ENCODE measurements at places on chromosomes 12 and 14.

DNA sequence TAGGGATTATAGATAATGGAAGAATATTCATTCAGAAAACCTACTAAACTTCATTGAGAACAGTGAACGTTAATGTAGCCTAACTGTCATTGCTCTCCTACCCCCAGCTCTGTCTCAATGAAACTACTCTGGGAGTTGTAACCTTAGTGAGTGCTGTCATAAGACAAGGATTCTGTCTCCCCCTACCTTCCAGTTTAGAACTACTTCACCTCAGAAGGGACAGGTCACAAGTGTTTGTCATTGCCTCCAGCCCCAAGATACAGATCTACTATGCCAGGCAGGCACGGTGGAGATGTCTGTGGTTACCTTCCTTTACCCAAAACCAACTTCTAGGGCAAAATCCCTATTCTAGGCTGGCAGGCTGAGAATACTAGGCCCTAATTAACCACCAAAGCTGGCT is 833.1 kb upstream of the SEL1L start:
- no peak for DNase-seq

- DNase-seq, result no peak
Observed at GRCh38 chr12:1869145-1869544, 48.8 kb downstream of the LRTM2 start.

GRCh38 chr12:127170226-127171180 is 1096.5 kb upstream of the TMEM132C start:
- DNase-seq, result no peak

GRCh38 chr14:58537004-58537403 is 100.8 kb upstream of the DACT1 start:
- DNase-seq, result no peak

GRCh38 chr12:100564090-100564489 is 9.4 kb upstream of the GAS2L3 start:
- DNase-seq, result no peak

- no peak for DNase-seq
Observed at GRCh38 chr14:56549721-56550120, 29.9 kb upstream of the TMEM260 start.

GRCh38 chr12:67625004-67625403 is 23.5 kb upstream of the DYRK2 start:
- no peak for DNase-seq

GRCh38 chr12:77120156-77121085 is 55.1 kb upstream of the E2F7 start:
- no peak for DNase-seq

- DNase-seq, result no peak
Observed at GRCh38 chr12:56476972-56477432, 8.6 kb downstream of the SPRYD4 start.

- DNase-seq, result no peak
Observed at GRCh38 chr14:100104523-100105300, 39.5 kb downstream of the EVL start.

GRCh38 chr12:65372574-65372973 is 94.1 kb downstream of the MSRB3 start:
- no peak for DNase-seq

DNA sequence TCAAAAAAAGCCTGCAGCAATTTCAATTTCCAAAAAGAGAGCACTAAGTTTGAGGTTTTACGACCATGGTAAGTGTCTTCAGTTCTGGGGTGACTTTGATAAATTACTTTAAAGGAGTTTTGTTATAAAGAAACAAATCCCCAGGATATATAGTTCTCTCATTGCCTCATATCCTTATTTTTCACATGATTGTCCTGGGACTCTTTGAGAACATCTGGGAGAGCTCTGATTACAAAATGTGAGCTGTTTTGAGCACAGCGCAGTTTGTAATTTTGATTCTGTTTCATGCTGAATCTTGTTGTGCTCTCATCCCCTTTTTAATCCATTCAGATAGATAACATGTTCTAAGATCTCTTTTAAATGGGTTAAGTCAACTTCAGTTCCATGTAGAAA is 67.7 kb upstream of the DCN start:
- no peak for DNase-seq

DNA sequence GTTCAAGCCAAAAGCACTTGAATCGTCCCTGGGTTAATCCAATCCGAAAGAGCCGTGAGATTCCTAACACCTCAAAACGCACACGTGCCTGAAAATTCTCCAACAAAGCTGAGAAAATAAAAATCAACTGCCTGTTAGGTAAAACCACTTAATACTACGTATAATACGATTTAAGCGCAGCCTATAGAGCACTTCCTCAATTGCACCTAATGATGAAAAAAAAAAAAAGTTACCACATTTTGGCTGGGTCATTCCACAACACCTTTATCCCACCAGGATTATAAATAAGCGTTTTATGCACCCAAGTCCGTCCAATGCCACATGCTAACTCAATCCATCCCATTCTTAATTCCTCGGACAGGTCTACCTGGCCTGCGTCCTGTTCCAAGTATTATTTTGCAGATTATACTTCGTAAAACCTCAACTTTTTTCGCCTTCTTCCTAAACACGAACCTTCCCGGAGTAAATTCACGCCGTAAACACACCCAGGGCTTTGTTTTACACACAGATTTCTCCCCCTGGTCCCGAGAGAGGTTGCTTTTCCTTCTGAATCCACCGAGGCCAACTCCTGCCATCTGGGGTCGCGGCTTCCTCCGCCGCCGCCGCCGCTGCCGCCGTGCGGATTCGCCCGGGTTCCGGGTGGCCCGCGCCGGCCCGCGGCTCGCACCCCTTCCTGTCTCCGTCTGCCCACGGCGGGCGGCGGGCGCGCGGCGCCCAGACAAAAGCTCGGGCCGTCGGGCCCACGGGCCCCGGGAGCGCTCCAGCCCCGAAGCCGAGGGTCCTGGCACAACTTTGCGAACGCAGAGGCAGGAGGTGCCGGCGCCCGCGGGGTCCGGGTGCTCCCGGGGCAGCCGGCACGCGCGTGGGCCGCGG is 66.2 kb downstream of the RNF34 start:
- peak; percentile 88 for DNase-seq

GRCh38 chr12:64493513-64493912 is 41.6 kb downstream of the TBK1 start:
- no peak for DNase-seq

DNA sequence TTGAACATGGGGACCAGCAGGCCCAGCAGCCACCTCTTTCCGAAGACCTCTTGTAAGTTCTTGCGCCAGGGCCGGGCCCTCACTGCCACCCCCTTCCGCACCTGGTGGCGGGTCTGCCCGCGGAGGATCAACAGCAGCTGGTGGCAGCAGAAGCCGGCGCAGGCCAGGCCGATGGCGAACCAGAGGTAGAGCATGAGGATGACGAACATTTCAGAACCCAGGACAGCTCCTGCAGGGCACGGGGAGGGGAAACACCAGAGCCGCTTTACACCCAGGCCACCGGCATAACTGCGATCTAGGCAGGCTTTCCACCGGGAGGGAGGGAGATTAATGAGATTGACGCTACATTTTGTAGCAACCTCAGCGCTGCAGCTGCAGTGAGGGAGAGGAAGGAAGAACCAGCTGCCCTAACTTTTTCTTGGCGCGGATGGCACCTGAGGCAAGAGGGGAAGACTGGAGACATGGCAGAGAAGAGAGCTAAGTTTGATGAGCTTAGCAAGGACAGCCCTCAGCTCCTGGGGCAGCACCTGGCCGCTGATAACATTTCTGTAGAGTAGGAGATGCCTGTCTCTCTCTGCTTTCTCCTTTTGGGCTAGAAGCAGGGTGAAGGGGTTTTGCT is 7.8 kb downstream of the ZDHHC22 start:
- peak; percentile 92 for DNase-seq

GRCh38 chr14:56149995-56150394 is 31.8 kb downstream of the PELI2 start:
- no peak for DNase-seq

- no peak for DNase-seq
Observed at GRCh38 chr12:49863946-49864797, 21.3 kb upstream of the BCDIN3D start.

DNA sequence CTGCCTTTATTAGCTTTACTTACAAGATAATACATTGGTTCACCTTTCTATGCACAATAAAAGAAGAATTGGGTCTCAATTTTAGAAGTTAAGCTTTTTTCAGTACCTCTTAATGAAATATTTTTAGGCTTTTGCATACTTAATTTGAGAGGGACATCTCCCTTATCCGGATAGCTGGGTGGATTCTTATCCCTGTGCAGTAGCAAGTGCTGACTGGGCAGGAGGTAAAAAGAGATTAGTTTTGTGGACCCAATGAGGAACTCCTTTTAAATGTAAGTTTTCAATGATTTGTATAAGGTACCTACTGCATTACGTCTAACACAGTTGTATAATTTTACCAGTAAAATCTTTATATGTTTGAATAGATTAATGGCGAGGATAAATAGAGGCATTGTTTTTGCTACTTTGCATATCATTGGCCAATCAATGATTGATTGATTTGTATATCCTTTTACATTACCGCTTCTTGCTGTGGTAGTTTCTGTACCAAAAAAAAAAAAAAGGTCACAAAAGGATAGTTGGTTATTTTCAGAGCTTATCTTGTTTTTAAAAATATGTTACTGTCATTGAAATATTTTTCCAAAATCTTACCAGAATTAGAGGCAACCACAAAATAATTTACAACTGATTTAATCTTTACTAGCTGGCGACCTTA is 2.2 kb downstream of the CPSF6 start:
- no peak for DNase-seq

- no peak for DNase-seq
Observed at GRCh38 chr12:127823801-127824200, 443.2 kb upstream of the TMEM132C start.

GRCh38 chr12:31736472-31736871 is 7.7 kb upstream of the AMN1 start:
- peak; percentile 87 for DNase-seq

GRCh38 chr14:95256002-95256775 is 63.5 kb downstream of the CLMN start:
- DNase-seq, result no peak

DNA sequence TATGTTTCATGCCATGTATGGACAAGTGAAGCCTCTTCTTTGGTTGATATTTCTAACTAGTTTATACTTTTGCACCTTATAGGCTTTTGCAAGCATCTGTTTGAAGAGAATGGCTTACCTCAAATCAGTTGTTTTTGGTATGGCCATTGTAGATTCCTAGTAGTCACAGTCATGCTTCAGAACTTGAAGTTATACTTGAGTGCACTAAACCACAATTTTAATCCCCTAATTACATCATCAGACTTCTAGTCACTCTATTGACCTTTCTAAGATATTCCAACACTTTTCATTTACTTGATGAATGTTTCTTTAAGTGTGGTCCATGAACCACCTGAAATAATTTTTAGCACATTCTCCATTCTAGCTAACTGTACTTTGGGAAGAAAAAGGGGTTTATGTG is 18.6 kb upstream of the KLRB1 start:
- no peak for DNase-seq

DNA sequence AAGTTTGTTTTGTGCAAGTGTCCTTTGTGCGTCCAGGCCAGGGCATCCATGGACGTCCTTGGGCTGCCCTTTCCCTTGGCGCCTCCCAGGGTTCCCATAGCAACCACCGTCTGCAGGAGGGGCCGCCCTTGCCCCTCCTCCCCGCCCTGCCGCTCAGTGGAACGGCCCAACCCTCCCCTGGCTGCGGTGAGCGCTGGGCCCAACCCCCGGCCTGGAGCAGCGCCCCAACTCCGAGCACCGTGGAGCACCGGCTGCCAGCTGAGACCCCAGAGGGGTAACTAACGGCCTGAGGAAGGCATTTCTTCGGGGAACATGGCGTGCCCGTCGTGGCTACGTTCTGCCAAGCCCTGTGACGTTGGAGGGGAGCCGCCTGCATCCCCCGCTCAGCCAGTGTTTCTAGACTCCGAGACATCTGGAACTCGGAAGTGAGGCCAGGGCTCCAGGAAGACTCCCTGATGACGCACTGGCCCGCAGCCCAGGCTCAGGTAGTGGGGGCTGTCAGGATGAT is 5.3 kb upstream of the ACACB start:
- DNase-seq, result peak; percentile 87

DNA sequence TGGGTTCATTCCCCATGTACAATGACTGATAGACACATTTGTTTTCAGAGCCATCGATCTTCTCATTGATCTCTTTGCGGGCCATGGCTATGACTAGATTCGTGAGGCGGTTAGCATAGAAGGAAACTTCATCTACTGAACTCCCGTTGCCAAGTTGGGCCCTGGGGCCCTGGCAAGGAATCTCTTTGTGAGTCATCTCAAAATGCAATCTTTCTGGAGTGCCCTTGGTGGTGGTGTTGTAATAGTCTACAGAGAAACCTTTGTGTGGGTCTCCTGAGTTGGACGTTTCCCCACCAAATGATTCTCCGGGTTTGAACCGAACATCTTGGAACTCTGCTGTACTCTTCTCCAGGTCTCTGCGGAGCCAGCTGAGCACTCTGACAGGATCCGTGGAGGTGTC is 20.4 kb downstream of the AKAP3 start:
- DNase-seq, result no peak

- no peak for DNase-seq
Observed at GRCh38 chr12:69701826-69702225, 2.7 kb upstream of the BEST3 start.
